ENCODE measurements at places on chromosomes 16 and 17. TPM values are rescaled to one million over a fixed set of nuclear protein-coding genes. Genes with fewer than 3 reads are reported as not detected.
A peak's percentile ranks its signal among the peaks of the same experiment; 100 is the strongest.

The KRTAP3-2 gene
- not detected for total RNA-seq

- H3K4me1 ChIP-seq, result no peaks in the 10 kb centered on the region
- H3K27me3 ChIP-seq, result no peaks in the 10 kb centered on the region
- no peak overlapping the region for H3K27ac ChIP-seq
- DNase-seq, result no peak
- no peak overlapping the region for H3K4me3 ChIP-seq
Measured at GRCh38 chr17:56502120-56502654, 91.3 kb upstream of the NOG start.

DNA sequence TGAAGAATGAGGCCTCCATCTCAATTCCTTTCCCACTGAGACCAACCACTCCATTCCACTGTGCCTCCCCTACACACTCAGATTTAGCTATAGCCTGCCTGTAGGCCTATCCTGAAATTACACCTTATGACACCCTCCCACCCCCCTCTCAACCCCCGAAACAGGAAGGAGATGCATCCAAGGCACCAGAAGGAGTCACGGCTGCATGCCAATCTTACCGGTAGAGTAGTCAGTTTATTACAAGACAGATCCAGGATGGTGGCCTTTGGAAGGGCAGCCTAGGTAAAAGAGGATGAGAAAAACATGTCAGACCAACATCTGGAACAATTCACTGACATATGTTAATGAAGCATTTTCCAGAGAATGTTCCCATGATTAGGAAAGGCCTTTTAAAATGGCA, 2.6 kb downstream of the LRRC59 start:
- no peak for DNase-seq
- H3K36me3 ChIP-seq, result peaks cover 53% of the 10 kb centered on the region
- H3K27me3 ChIP-seq, result no peaks in the 10 kb centered on the region
- no peak overlapping the region for H3K4me3 ChIP-seq
- peaks cover 30% of the 10 kb centered on the region for H3K4me1 ChIP-seq
- no peak overlapping the region for H3K27ac ChIP-seq

The PVALEF gene
- not detected for total RNA-seq

The SNAI3 gene
- total RNA-seq, result 3.0 TPM

The CDRT15L2 gene
- total RNA-seq, result not detected

DNA sequence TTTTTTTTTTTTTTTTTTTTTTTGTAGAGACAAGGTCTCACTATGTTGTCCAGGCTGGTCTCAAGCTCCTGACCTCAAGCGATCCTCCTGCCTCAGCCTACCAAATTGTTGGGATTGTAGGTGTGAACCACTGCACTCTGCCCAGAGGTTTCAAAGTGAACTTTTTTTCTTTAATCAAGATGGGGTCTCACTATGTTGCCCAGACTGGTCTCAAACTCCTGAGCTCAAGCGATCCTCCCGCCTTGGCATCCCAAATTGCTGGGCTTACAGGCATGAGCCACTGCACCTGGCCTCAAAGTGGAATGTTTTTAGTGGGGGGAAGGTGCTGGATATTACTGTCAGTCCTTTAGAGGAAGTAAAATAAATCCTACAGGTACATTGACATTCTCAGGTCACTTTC, 12.0 kb upstream of the CEP20 start:
- no peaks in the 10 kb centered on the region for H3K36me3 ChIP-seq
- H3K4me3 ChIP-seq, result no peak overlapping the region
- H3K27me3 ChIP-seq, result no peaks in the 10 kb centered on the region
- no peak for DNase-seq
- H3K4me1 ChIP-seq, result no peaks in the 10 kb centered on the region

DNA sequence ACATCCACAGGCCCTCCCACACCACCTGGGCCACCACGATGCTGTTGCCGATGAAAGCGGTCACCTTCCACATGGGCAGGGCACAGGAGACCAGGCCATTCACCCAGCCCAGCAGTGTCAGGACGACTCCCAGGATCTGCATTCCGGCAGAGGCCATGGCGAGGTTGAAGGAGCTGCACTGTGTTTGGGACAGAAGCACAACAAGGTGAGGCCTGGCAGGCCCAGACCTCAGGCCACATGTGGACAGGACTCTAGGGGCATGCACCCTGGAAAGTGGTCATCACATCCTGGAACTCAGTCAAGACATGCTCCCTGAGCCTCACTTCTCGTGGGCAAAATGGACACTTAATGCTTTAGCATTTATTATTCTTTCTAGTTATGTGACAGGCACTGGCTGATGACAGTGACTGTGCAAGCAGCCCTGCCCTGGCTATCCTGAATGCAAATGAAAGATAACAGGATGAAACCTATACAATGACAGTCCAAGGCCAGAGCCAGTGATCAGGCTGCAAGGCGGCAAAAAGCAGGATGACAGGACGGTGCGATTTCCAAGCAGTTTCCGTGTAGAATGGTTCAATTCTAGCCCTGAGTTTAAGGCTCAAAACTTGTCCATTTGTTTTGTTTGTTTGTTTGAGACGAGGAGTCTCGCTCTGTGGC, 2.0 kb downstream of the CLDN6 start:
- H3K36me3 ChIP-seq, result no peaks in the 10 kb centered on the region
- DNase-seq, result no peak

DNA sequence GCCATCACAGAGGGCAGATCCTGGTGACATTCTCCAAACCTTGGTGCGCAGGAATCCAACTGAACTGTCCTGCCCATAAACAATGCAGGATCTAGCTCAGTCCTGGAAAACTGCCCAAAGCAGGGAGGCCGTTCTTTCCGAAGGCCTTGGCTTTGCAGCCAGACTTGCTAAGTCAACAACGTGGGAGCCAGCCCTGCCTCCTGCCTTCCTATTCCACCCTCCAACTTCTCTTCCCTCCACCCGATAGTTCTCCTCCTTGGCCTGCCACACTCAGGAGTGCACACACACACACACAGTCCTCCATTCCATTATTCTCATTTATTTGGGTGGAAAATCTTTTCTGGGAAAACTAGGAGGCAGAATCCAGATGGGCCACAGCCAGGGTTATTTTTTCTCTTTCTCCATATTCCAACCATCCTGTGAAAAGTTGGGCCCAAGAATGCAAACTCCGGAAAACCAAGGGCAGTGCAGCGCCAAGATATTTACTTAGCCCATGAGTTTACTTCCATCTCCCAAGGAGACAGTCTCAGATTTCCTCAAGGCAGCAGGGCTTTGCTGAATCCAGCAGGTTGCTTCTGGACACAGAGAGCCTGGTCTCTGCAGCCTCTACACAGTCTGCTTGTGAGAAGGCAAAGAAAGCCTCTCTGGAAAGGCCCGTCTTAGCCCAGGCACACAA, 15.8 kb downstream of the COPRS start:
- no peak overlapping the region for H3K4me3 ChIP-seq
- H3K27ac ChIP-seq, result no peak overlapping the region
- H3K4me1 ChIP-seq, result peaks cover 9% of the 10 kb centered on the region
- no peaks in the 10 kb centered on the region for H3K36me3 ChIP-seq

DNA sequence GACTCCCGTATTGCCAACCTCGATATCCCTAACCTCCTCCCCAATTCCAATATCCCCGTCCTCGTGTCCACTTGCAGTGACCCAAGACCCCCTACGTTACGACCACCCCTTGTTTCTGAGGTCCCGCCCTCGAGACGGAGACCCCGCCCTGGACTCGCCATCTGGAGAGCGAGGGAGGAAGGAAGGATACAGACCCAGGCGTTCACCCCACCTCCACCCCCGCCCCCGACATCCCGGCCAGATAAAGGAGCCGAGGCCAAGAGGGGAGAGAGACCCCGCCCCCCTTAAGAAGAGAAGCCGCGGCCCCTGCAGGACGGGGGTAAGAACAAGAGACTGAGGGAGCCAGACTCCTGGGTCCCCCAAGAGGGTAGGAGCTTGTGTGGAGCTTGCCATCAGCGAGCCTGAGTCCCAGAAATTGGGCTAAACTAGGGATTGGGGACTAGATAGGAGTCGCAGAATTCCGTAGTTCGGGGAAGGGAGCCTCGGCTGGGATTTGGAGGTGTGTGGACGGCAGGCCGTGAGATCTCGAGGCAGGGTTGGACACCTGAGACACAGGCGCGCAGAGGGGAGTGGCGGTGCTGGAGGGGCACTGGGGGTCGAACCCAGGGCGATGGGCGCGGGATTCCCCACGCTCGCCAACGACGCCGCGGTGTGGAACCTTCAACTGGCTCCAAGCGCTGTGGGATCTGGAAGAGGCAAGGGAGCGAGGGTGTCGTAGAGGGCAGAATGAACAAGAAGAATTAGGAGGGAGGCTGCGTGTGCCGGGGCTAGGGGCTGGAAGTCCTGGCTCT, at the start of gene BCL6B:
BCL6B (plus strand) TSS at position 270 of the 791 bp plus-strand sequence. CDS start 622 bp downstream, outside the sequence.
- no peaks in the 10 kb centered on the region for H3K27me3 ChIP-seq
- no peaks in the 10 kb centered on the region for H3K36me3 ChIP-seq
- no peak within 1 kb of the TSS for H3K27ac ChIP-seq
- peak within 1 kb of the TSS; percentile 44 for H3K4me3 ChIP-seq
- peaks cover 42% of the 10 kb centered on the region for H3K4me1 ChIP-seq

- no peaks in the 10 kb centered on the region for H3K4me1 ChIP-seq
- H3K27ac ChIP-seq, result no peak overlapping the region
- DNase-seq, result no peak
- no peaks in the 10 kb centered on the region for H3K36me3 ChIP-seq
- H3K27me3 ChIP-seq, result no peaks in the 10 kb centered on the region
- H3K4me3 ChIP-seq, result no peak overlapping the region
Measured at GRCh38 chr16:73781297-73781696, 515.3 kb upstream of the PSMD7 start.

The KRT16 gene
- total RNA-seq, result not detected

- H3K36me3 ChIP-seq, result no peaks in the 10 kb centered on the region
- peaks cover under 1% of the 10 kb centered on the region for H3K4me1 ChIP-seq
- H3K27me3 ChIP-seq, result peaks cover 18% of the 10 kb centered on the region
- H3K4me3 ChIP-seq, result no peak overlapping the region
- DNase-seq, result no peak
- no peak overlapping the region for H3K27ac ChIP-seq
Measured at GRCh38 chr17:19539841-19540311, 6.2 kb downstream of the SLC47A1 start.
